Small intestine (tissue), 16 donors: ENCODE measurements at places on chromosomes 7 and 10. TPM values are rescaled to one million over a fixed set of nuclear protein-coding genes. Genes with fewer than 3 reads are reported as not detected.

The LLCFC1 gene
- polyA plus RNA-seq = not detected

- H3K27me3 ChIP-seq = peaks cover 3% of the 10 kb centered on the region
- H3K4me3 ChIP-seq = no peak overlapping the region
- no peak for DNase-seq
- H3K36me3 ChIP-seq = no peaks in the 10 kb centered on the region
- no peaks in the 10 kb centered on the region for H3K4me1 ChIP-seq
These were observed 36.3 kb upstream of the IKZF1 start for GRCh38 chr7:50268223-50268622.

GRCh38 chr10:100760726-100761125, 15.3 kb downstream of the PAX2 start:
- no peak overlapping the region for H3K4me3 ChIP-seq
- H3K36me3 ChIP-seq = no peaks in the 10 kb centered on the region
- no peaks in the 10 kb centered on the region for H3K4me1 ChIP-seq
- peaks cover 68% of the 10 kb centered on the region for H3K27me3 ChIP-seq
- no peak overlapping the region for H3K27ac ChIP-seq
- no peak for DNase-seq

GRCh38 chr10:132298038-132298881, 9.5 kb downstream of the STK32C start:
- H3K4me3 ChIP-seq = no peak overlapping the region
- H3K27me3 ChIP-seq = no peaks in the 10 kb centered on the region
